Activated T-helper 2 cell treated with anti-CD3 and anti-CD28 coated beads, Interferon-gamma antibody, Interleukin-2, Interleukin-4, amounts not matched to agents 10 μg/mL and 5 μg/mL and 100 μg/mL, durations not matched to agents 14 hours and 24 hours and 36 hours (primary cell): ENCODE measurements at places on chromosomes 2 and 18. TPM values are rescaled to one million over a fixed set of nuclear protein-coding genes. Genes with fewer than 3 reads are reported as not detected.

GRCh38 chr2:207531032-207531952 is 1.5 kb downstream of the CREB1 start:
- H3K4me3 ChIP-seq: peak overlapping the region; percentile 96
- peaks cover 57% of the 10 kb centered on the region for H3K36me3 ChIP-seq
- no peaks in the 10 kb centered on the region for H3K27me3 ChIP-seq
- DNase-seq: no peak

GRCh38 chr2:120546865-120547390 is 188.7 kb upstream of the GLI2 start:
- no peak overlapping the region for H3K4me3 ChIP-seq
- no peaks in the 10 kb centered on the region for H3K36me3 ChIP-seq
- peaks cover 5% of the 10 kb centered on the region for H3K27me3 ChIP-seq
- DNase-seq: no peak
- H3K4me1 ChIP-seq: no peaks in the 10 kb centered on the region

DNA sequence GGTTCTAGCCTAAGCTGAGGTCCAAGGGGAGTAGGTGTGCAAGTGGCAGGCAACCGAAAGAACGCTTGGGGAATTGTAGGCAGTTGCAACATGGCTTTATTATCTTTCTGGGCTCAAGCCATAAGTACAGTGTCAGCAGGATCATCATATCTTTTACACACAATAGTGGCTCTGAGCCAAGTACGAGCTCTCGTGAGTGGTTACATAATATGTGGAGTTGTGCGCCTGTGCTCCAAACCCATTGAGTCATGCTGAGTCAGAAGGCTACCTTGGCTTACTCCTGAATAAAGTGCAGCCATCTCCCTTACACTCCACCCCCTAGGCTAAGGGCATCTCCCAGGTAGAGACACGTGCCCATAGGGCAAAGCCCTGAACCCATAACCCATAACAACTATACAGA is 233.9 kb downstream of the SATB2 start:
- H3K36me3 ChIP-seq: no peaks in the 10 kb centered on the region
- H3K4me3 ChIP-seq: no peak overlapping the region
- no peak overlapping the region for H3K27ac ChIP-seq
- H3K27me3 ChIP-seq: no peaks in the 10 kb centered on the region

GRCh38 chr18:35672897-35673296 is 91.4 kb downstream of the GALNT1 start:
- H3K4me3 ChIP-seq: no peak overlapping the region
- H3K36me3 ChIP-seq: peaks cover 2% of the 10 kb centered on the region
- H3K27ac ChIP-seq: no peak overlapping the region
- DNase-seq: no peak
- H3K4me1 ChIP-seq: no peaks in the 10 kb centered on the region
- H3K27me3 ChIP-seq: no peaks in the 10 kb centered on the region

DNA sequence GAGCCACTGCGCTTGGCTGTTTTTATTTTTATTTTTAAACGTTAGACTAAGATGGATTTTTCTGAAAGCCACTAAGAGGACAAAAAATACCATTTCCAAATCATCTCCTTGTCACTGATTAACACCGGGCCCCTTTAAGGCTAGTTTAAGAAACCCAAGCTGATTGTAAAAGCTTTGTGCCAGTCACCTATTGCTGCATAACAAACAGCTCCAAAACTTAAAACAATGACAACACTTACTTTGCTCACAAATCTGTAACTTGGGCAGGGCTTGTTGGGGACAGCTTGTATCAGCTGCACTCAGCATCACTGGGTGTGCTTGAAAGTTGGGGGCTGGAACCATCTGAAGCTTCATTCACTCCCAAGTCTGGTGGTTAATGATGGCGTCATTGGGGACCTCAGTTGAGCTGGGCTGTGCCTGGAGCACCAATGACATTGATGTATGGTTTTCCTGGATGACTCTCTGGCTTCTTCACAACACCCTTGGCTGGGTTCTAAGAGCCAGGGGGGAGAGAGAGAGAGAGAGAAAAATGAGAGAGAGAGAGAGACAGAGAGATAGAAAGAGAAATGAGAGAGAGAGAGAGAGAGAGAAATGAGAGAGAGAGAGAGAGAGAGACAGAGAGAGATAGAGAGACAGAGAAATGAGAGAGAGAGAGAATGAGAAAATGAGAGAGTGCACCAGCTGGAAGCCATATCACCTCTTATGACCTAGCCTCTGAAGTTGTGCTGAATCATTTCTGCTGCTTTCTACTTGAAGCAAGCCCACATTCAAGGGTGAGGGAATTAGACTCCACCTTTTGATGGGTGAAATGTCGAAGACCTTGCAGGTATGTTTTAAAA is 26.0 kb upstream of the ATG16L1 start:
- H3K27me3 ChIP-seq: peaks cover 5% of the 10 kb centered on the region
- no peak overlapping the region for H3K27ac ChIP-seq
- H3K4me1 ChIP-seq: peaks cover 22% of the 10 kb centered on the region
- no peak for DNase-seq

DNA sequence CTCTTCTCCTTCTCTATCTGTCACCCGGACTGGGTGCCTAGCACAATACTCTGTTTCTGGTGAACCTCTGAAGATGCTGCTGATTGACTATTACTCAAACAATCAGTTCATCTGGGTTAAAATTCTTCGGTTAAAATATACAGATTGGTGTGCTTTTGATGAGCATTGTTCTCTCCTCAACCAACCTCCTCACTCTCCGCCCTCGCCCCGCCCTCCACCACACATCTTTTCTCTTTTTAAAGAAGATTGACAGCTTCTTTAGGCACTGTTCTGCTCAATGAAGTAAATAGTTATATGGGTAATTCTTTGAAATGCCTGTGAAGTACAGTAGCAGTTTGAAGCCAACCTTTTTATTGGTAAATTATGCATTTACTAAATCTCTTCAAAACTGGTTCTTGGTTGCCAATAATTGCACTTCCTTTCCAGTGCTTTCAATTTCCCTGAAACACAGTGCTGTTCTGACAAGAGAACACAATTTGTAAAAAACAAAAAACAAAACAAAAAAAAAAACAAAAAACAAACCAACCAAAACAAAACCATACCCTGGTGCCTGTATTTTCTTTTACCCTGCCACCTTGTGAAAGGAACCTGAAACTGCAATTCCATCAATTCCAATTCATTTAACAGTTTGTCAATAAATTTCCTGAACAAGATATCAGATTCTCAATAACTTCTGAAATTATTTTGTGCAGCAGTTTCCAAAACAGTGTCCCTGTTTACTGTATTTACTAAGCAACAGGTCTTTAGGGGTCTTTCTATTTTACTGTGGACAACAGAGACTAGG is 188.6 kb downstream of the LRP1B start:
- H3K4me1 ChIP-seq: no peaks in the 10 kb centered on the region
- H3K4me3 ChIP-seq: no peak overlapping the region
- H3K27me3 ChIP-seq: no peaks in the 10 kb centered on the region
- no peak for DNase-seq
- H3K36me3 ChIP-seq: no peaks in the 10 kb centered on the region

DNA sequence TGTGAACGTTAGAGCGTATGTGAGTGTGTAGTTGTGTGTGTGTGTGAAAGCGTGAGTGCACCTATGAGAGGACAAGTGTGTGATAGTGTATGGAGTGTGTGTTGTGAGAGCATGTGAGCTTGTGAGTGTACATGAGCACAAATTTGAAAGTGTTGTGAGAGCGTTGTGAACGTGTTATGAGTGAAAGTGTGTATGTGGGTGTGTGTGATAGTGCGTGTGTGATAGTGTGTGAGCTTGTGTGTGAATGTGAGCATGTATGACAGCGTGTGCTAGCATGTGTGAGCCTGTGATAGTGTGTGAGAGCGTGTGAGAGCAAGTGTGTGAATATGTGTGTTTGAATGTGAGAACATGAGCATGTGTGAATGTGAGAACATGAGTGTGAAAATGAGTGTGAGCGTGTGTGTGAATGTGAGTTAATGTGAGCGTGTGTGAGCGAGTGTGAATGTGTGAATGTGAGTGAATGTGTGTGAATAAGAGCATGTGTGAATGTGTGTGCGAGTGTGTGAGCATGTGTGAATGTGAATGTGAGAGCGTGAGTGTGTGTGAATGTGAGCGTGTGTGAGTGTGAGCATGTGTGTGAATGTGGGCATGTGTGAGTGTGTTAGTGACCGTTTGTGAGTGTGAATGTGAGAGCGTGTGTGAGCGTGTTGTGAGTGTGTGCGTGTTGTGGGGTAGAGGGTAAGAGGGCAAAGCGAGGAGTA is 25.0 kb downstream of the RALB start:
- H3K27ac ChIP-seq: no peak overlapping the region
- peaks cover 65% of the 10 kb centered on the region for H3K36me3 ChIP-seq
- no peak for DNase-seq
- H3K4me3 ChIP-seq: no peak overlapping the region

GRCh38 chr2:71749671-71750101 is 296.3 kb downstream of the DYSF start:
- no peaks in the 10 kb centered on the region for H3K4me1 ChIP-seq
- DNase-seq: no peak
- peaks cover 3% of the 10 kb centered on the region for H3K27me3 ChIP-seq

- H3K27ac ChIP-seq: no peak overlapping the region
- H3K27me3 ChIP-seq: no peaks in the 10 kb centered on the region
- no peak overlapping the region for H3K4me3 ChIP-seq
- H3K36me3 ChIP-seq: no peaks in the 10 kb centered on the region
- no peaks in the 10 kb centered on the region for H3K4me1 ChIP-seq
Observed at GRCh38 chr2:50133766-50134165, 898.2 kb downstream of the NRXN1 start.

- H3K27ac ChIP-seq: no peak overlapping the region
- no peak for DNase-seq
- H3K4me3 ChIP-seq: no peak overlapping the region
- no peaks in the 10 kb centered on the region for H3K36me3 ChIP-seq
- no peaks in the 10 kb centered on the region for H3K4me1 ChIP-seq
Observed at GRCh38 chr2:66897691-66898150, 462.8 kb downstream of the MEIS1 start.

DNA sequence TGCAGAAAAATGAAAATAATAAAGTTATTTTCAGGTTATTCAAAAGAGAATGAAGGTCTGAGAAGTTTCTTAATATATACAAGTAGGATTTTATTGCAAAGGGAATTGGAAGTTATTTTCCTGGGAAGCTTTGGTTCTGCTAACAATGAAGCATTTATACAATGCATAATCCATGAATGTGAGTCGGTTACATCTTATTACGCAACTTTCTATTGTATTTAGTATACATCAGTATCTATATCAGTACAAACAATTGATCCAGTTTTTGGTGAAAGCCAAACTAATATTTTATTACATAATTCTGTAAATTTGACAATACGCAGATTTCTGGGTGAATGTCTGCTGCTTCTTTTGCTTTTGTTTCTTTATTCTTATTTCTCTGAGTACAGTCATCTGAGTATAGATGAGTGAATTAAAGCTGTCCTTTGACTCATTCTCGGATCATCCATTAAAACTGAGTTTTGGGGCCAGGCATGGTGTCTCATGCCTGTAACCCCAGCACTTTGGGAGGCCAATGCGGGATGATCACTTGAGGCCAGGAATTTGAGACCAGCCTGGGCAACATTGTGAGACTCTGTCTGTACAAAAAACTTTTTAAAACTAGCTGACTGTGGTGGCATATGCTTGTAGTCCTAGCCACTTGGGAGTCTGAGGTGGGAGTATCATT is 108.5 kb downstream of the SOCS6 start:
- H3K27ac ChIP-seq: no peak overlapping the region
- H3K4me1 ChIP-seq: no peaks in the 10 kb centered on the region
- no peaks in the 10 kb centered on the region for H3K27me3 ChIP-seq
- no peak overlapping the region for H3K4me3 ChIP-seq
- DNase-seq: no peak

DNA sequence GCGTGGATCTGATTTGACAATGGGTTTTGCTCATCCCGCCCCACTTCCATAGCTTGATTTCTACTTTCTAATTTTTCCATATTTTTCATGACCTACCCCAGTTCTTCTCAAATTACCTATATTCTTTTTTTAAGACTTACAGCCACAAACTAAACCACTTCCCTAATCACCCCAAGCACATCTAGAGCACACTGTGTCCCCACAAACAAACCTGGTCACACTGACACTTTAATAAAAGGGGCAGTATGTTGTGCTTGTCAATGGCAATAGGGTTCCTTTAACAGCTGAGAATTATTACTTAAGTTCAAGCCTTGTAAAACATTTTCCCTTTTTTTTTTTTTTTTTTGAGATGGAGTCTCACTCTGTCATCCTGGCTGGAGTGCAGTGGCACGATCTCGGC is 47.1 kb downstream of the MREG start:
- peak overlapping the region; percentile 48 for H3K4me3 ChIP-seq
- no peaks in the 10 kb centered on the region for H3K27me3 ChIP-seq
- DNase-seq: no peak
- H3K4me1 ChIP-seq: peaks cover 48% of the 10 kb centered on the region
- H3K27ac ChIP-seq: no peak overlapping the region

GRCh38 chr2:187976259-187976985 is 315.3 kb upstream of the GULP1 start:
- no peak overlapping the region for H3K27ac ChIP-seq
- H3K36me3 ChIP-seq: no peaks in the 10 kb centered on the region
- no peak overlapping the region for H3K4me3 ChIP-seq
- H3K27me3 ChIP-seq: no peaks in the 10 kb centered on the region

GRCh38 chr2:234998404-234999211 is 46.8 kb downstream of the SH3BP4 start:
- H3K27me3 ChIP-seq: peaks cover 9% of the 10 kb centered on the region
- H3K36me3 ChIP-seq: no peaks in the 10 kb centered on the region
- no peaks in the 10 kb centered on the region for H3K4me1 ChIP-seq
- no peak overlapping the region for H3K4me3 ChIP-seq
- H3K27ac ChIP-seq: no peak overlapping the region

The HMSD gene
- 9.1 and 14.9 TPM in 2 replicates for total RNA-seq

The UGT1A8 gene
- not detected in 2 replicates for total RNA-seq

The CACNB4 gene
- total RNA-seq: 0.23 and 0.39 TPM in 2 replicates

The C2orf72 gene
- total RNA-seq: 0.32 and 0.96 TPM in 2 replicates

The TTN gene
- total RNA-seq: 3.3 and 3.7 TPM in 2 replicates

The CDH2 gene
- total RNA-seq: 0.07 TPM in 1 of 2 replicates, not detected in the other
